T-helper 9 cell (primary cell): ENCODE measurements at places on chromosomes 12 and 14.
A peak's percentile ranks its signal among the peaks of the same experiment; 100 is the strongest.

- no peak for DNase-seq
These were observed 754.3 kb upstream of the TBX3 start for GRCh38 chr12:115438314-115438713.

DNA sequence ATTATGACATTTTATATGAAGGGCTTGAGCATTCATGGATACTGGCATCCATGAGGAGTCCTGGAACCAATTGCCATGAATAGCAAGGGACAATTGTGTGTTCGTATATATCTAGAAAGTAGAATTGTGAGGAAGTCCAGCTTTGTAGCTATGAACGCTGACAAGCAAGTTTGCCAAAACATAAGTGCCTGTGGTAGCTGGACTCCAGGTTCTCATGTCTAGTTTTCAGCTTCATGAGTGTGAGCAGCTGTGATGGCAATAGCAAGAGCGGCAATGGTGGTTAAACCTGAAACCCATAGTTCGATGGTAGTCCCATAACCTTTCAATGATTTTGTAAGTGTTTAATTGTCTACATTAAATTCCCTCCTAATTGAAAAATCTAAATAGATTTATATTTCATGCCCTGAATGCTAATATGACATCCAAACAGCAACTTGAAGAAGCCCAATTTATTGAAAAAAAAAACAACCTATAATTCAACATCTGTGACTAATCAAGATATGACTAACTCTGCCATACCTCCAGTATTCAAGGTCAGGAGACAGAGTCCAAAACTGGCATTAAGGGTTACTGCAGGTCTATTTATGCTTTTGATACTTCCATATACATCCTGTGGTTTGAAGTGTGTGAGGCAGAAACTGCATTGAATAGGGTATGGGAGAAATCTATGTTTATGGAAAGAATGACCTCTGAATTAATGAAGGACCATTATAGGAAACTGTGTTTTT is 50.3 kb upstream of the PCED1B start:
- DNase-seq = no peak

DNA sequence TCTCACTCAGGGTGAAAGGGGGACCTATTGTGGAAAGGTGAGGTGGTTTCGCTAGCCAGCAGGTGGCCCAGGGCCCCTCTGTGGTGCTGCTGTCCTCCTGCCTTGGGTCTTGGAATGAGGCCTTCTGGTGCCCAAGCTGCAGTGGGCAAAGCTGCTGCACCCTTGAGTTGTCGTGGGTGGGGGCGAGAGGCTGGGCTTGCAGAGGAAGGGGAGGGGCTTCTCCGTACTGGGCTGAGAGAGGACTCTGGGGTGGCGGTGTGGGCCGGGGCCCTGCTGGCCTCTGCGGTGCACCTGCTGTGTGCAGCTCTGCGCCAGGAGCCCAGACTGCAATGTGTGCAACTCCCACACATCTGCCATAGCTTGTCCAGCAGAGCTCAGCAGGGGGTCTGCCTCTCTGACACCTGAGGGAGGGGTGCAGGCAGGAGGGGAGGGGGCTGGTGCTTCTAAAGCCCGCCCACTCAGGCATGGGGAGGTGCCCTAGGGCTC is 145.8 kb downstream of the KIF26A start:
- DNase-seq = no peak

DNA sequence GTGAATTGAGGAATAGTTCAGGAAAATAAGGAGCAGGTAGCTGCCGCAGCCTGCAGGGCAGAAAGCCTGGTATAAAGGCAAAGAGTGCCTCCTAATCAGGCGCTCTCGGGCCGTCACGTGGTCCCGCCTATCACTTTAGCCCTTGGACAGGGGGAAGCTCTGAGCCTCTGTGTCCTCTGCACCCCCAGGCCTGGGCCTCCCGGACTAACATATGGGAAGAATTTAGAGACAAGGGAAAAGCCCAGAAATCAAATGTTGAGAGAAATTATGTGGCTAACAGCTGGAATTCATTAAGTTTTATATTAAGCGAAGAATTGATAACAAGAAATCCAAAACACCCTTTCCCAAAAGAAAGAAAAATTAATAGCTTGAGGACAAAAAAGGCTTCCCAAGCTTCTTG is 417.7 kb downstream of the ATP23 start:
- no peak for DNase-seq

DNA sequence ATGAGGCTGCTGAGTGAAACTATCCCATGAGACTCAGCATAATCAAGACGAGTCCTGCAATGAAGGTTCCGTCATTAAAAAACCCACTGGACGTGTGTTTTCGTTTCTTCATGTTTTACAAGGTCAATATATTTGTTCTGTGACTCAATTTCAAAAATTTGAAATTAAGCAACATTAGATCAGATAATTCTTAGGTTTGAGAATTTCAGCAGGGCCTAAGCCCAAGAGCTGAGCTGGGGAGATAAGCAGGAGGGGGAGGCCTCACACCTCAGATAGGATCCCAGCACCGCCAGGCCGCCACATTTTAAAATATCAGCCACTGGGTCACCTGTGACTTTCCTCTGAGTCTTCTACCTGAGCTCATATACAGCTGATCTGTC is 13.3 kb downstream of the STX2 start:
- DNase-seq = no peak

GRCh38 chr12:65876898-65877721 is 52.8 kb downstream of the HMGA2 start:
- no peak for DNase-seq

- DNase-seq = peak; percentile 76
These were observed 5.1 kb upstream of the ZNF839 start for GRCh38 chr14:102314242-102315011.

DNA sequence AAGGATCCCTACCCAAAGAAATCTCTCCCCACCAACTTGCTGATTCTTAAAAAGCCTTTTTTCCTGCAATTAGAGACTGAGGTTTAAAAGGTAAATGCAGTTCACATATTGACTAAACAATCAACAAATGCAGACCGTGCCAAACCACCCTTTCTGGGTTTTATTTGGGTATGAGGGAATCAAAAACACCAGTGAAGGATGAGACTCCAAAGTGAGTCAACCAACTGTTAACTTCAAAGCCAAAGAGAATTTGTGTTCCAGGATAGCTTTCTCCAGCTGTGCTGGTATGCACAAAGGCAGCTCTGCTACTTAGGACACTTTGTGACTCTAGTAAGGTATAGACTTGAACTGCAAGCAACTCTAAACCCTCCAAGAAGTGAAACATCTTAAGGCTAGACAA is 39.4 kb downstream of the RPS29 start:
- DNase-seq = no peak
